ENCODE measurements at places on chromosomes 6 and 20.

- DNase-seq, result no peak
Measured at GRCh38 chr6:155434096-155434495, 21.5 kb downstream of the NOX3 start.

DNA sequence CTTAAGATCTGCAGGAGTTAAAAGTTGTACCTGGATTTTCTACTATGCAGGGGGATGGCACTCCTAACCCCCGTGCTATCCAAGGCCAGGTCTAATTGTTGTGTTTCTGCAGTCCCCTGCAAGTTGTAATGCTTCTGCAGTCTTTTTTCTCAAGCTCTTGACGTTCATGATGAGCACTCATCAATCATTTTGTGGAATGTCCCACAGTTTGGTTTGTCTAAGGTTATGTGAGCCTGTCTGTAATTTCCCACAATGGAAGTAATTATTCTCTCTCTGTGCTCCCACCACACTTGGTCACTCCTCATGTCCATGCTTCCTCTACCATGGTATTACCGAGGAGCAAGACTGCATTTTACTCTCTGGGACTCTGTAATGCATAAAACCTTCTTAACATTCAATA lies 107.6 kb upstream of the SSTR4 start:
- DNase-seq, result no peak

DNA sequence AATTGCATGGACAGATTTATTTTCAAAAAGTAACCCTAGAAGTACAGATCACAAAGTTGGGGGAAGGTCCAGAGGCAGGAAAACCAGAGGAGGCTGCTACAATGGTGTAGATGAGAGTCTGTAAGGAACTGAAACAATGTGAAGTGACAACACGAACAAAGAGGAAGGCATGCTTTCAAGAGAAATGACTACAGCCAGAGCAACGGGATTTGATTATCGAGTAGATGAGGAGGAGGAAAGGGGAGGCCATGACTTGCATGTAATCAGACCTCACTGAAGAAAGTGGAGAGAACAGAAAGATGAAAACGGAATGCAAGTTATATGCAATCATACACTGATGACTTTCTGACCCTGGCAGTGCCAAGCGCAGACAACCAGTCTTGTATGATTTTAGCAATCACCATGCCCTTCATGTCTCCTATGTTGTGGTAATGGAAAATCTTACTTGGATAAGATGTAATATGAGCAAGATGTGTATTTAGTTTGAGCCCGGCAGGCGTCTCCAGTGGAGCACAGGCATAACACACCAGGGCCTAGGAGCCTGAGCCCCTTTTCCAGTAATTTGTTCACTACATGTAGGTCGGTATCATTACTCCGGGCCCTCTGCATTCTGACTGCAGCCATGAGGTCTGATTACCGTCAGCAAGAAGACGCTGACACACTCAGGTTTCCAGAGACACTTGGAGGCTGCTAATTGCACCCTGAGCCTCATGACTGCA lies 34.0 kb upstream of the FAM83C start:
- DNase-seq, result no peak

DNA sequence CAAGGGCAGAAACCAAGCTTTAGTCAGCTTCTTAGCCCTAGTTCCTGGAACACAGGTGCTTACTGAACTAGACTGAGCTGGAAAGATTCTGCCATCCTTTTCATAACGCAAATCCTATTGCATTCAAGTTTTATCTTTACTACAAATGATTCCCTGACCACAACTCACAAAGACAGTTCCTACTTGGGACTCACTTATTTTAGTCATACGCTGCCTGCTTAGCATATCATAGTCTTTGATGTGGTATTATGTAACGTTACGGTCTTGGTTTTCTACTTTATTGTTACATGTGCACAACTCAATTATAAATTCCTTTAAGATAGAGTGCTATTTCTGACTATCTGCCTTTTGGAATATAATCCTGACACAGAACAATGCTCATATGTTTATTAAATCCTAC lies 59.1 kb downstream of the BLOC1S5 start:
- DNase-seq, result no peak

DNA sequence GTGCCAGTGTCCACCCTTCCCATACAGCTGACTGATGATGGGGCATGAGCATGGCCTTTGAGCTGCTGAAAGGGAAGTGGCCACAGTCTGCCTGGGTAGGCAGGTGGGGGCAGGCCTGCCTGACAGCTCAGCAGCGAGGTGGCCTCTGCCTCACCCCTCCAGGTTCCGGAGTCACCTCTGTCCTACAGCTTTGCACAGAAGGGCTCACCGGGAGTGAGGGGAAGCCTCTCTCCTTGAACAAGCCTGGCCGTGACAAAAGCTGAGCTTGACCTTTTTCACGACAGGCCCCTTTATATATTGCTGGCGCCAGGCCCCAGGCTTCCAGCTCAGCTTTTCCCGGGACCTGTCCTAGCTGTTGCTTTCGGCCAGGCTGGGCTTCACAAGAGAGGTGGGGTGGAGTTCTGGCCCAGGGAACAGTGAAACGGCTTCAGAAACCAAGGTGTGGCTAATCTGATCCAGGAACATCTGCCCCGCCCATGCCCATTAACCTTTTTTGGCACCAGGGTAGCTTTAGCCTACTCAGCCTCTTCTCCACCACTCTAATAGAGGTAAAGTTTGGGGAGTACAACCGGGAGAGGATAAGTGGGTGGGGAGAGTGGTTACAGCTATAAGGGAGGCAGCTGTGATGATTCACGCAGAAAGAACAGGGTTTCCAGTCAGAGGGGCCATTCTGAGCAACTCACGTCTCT lies 42.9 kb downstream of the C6orf132 start:
- peak; percentile 84 for DNase-seq

DNA sequence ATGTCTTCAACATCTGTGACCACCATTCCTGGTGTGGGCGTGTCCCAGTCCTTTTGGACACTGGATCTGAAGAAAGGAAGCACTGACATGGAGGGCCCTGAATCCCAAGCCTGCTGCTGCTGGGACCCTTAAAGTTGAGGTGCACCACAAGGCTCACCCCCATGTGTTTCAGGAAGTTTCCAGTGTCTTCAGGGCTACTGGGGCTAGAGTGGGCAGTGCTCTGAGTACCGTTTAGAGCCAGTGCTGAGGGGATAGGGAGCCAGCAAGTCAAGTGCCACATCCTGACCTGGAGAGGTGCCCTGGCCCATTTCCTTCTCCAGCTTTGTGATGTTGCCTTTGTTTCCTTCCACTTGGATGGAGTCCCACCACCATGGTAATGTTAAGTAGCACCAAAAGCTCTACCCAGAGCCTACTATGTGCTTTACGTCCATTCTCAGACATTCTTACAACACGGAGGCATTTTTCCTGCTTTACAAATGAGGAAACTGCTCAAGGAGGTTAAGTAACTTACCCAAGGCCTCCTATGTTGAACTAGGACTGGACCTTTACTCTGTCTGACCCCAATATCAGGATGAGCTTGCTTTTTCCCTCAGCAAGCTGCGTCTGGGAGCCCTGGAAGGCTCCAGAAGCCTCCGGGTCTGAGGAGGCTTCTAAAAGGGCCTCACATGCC lies 552 bp upstream of the DEF6 start:
- DNase-seq, result no peak

DNA sequence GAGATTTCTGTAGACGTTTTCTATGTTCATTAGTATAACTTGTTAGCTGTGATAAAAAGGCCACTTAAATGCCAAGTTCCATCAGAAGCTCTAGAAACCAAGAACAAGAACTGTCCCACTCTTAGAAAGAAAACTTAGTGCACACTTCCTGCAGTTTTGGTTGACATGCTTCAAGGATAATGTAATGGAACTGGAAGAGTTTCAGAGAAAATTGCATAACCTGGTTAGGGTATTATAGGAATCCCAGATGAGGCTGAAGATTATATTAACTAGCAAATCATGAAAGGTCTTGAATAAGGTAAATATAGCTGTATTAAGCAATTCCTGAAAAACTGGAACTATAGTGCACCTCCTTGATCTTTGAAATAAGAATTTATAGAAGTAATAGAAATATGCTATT lies 1.8 kb upstream of the PHACTR2 start:
- peak; percentile 24 for DNase-seq

- DNase-seq, result no peak
Measured at GRCh38 chr20:23048283-23049200, 930 bp downstream of the THBD start.

DNA sequence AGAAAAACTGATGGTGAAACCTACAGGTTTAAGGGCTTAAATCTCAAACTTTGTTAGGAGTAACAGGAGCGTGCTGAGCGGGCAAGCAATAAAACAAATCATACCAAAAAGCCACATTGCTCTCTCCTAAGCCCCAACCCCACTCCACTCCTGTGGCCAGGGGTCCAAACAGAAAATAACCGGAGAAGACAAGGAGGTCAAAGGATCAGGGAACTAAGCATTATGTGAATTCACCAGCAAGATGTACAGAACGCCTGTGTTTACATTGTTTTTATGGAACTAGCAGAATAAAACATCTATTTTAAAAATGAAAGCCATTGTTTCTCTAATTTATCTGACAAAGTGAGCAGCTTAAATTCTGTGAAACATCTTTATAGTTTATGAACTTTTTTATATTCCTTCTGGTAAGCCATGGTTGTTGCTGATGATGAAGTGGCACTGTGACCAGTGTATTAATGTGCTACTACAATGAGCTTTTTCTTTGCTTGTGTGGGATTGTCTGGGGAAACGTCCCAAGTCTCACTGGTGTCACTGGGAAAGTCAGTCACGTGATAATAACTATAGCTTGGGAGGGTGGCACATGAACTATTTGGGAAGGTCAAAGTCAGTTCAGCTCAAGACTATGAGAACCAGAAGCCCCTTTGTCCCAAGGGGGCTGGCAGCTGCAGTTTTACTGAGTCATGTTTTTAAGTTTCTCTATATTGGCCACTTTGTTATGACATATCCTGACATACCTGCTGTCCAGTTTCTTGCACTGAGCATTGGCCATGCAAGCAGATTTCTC lies 9.8 kb downstream of the FAM210B start:
- DNase-seq, result no peak

- DNase-seq, result no peak
Measured at GRCh38 chr6:1002989-1003388, 308.9 kb upstream of the FOXQ1 start.

DNA sequence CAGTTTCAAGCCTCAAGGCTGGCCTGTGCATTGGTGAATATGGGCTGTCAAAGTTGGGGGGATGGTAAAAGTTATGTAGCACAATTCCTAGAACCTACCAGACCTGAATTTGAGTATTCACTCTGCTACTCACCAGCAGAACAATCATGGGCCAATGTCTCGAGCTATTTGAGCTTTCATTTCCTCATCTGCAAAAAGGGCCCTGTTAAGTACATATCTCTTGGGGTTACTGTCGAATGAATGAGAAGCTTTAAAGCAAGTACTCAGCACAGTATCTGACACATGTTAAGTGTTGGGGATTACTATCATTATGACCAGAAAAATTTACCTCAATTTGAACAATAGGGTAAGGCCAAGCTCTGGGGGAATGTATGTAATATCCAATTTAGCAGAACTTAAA lies 13.5 kb upstream of the ENPP4 start:
- no peak for DNase-seq

GRCh38 chr6:116159782-116160524 lies 34.0 kb upstream of the COL10A1 start:
- DNase-seq, result no peak

GRCh38 chr6:89554106-89554505 lies 84.4 kb downstream of the LYRM2 start:
- DNase-seq, result no peak

GRCh38 chr6:166616261-166617238 lies 10.5 kb downstream of the RPS6KA2 start:
- DNase-seq, result no peak

DNA sequence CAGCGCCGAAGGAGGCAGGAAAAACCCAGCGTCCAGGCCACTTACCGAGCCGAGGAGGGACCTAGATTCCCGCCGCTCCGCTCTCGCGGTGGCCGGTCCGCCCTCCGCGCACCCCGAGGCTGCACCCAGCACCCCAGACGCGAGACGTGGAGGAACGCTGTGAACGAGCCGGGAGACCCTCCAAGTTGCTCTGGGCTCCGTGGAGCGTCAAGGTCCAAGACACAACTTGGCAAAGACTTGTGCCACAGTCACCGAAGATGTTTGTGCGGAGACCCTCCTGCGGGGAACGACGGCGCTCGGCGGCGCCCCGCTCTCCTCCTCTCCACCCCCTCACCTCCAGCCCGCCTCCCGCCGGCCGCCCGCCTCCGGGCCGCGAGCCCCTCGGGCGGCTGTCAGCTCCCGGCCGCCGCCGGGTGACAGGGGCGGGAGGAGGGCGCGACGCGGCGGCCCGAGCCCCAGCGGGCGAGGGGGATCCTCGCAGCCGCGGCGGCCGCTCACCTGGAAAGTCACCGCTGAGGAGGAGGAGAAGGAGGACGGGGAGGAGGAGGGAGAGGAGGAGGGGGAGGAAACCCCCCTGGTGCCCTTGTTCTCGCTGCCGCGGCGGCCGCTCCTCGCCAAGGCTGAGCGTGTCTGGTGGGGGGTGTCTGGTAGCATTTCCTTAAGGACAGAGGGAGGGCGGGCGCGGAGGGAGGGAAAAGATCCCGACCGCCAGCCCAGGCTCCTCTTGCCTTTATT lies 637 bp upstream of the HIVEP2 start:
- DNase-seq, result peak; percentile 62

GRCh38 chr6:18371010-18371409 lies 16.1 kb upstream of the RNF144B start:
- no peak for DNase-seq

DNA sequence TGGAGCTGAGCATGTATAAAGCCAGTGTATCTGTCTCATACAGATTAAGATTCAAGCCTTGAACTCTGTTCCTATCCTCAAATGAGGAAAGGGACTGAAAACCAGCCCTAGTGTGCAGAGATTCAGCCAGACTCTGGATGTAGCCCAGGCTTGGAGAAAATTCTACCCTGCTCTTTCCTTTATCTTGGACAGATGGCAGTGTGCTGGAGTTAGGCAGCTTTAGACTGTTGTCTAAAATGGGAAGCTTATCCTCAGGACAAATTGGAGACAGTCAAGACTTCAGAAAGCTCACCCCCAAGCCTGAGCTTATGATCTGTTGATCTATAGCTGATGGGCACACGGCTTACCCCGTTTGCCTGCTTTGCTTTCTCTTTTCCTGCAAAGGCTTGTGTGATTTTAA lies 1057.6 kb downstream of the KIF16B start:
- no peak for DNase-seq

- DNase-seq, result peak; percentile 55
Measured at GRCh38 chr6:45420909-45421708, 43.4 kb upstream of the SUPT3H start.

- DNase-seq, result peak; percentile 36
Measured at GRCh38 chr20:2521369-2522305, 12.9 kb upstream of the ZNF343 start.

DNA sequence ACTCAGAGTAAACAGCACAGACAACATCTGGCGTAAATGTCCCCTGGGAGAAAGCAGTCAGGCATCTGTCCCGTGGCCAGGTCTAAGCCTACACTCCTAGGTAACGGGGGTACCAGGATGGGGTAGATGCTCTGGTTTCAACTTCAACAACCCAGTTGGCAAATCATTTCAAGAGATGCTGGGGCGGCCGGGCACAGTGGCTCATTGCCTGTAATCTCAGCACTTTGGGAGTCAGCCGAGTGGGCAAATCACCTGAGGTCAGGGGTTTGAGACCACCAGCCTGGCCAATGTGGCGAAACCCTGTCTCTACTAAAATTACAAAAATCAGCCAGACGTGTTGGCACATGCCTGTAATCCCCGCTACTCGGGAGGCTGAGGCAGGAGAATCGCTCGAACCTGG lies 12.3 kb downstream of the PREX1 start:
- no peak for DNase-seq

- peak; percentile 39 for DNase-seq
Measured at GRCh38 chr20:17910828-17911294, 57.7 kb downstream of the SNX5 start.

- peak; percentile 51 for DNase-seq
Measured at GRCh38 chr6:4055420-4056041, 23.4 kb downstream of the FAM217A start.

- no peak for DNase-seq
Measured at GRCh38 chr20:37821696-37822095, 81.2 kb upstream of the VSTM2L start.

- DNase-seq, result no peak
Measured at GRCh38 chr6:4435981-4436445, 300.6 kb upstream of the ECI2 start.

Data from HT-29 (cell line).